CD14-positive monocyte (primary cell): ENCODE measurements at places on chromosomes 1 and 21.
A peak's percentile ranks its signal among the peaks of the same experiment; 100 is the strongest.

GRCh38 chr1:9688599-9688998 is 37.1 kb downstream of the PIK3CD start:
- H3K27ac ChIP-seq = peak overlapping the region; percentile 48
- H3K36me3 ChIP-seq = peaks cover 23% of the 10 kb centered on the region
- no peak for DNase-seq
- peak overlapping the region; percentile 75 for H3K4me3 ChIP-seq
- H3K4me1 ChIP-seq = peaks cover 71% of the 10 kb centered on the region

- no peak overlapping the region for H3K27ac ChIP-seq
- no peak for DNase-seq
- no peaks in the 10 kb centered on the region for H3K4me1 ChIP-seq
- no peaks in the 10 kb centered on the region for H3K27me3 ChIP-seq
- no peaks in the 10 kb centered on the region for H3K36me3 ChIP-seq
Observed at GRCh38 chr1:110927484-110928075, 36.1 kb downstream of the LRIF1 start.

GRCh38 chr1:18539171-18539570 is 58.4 kb downstream of the KLHDC7A start:
- no peaks in the 10 kb centered on the region for H3K4me1 ChIP-seq
- H3K36me3 ChIP-seq = no peaks in the 10 kb centered on the region
- no peak overlapping the region for H3K4me3 ChIP-seq
- no peak overlapping the region for H3K27ac ChIP-seq

DNA sequence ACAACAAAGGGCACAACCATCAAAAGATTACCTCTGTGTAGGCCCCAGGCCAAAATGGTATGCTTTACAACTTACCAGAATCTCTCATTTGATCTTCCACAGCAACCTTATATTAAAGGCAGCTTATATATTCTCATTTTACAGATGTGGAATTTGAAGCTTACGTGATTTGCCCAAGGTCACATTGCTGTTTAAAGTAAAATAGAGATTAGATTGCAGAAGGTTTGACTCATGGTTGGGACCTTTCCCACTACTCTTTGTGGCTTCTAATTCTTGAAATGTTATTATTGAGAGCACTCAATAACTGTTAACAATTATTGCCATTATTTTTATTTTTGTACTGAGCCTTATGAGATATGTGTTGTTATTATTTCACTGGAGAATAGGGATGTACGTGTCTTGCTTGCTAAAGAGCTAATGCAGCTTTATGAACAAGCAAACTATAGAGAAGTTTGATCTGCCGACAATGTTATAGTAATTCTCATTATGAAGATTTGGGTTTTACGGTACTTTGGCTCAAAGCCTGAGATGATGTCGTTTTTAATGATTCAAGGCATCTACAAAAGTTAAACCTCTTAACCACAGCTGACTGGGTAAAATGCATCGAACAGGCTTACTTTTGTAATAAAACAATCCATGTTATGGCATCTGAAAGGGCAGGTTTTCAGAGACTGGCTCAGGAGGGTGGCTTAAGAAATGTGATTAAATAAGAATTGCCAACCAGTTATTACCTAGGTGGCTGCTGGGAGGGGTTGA is 43.3 kb upstream of the TSNAX start:
- no peaks in the 10 kb centered on the region for H3K4me1 ChIP-seq
- no peak overlapping the region for H3K27ac ChIP-seq
- H3K27me3 ChIP-seq = peaks cover 41% of the 10 kb centered on the region
- H3K36me3 ChIP-seq = no peaks in the 10 kb centered on the region
- no peak for DNase-seq
